ENCODE measurements at places on chromosomes 12 and 14.

GRCh38 chr12:127595506-127595905 is 671.5 kb upstream of the TMEM132C start:
- no peak for DNase-seq

DNA sequence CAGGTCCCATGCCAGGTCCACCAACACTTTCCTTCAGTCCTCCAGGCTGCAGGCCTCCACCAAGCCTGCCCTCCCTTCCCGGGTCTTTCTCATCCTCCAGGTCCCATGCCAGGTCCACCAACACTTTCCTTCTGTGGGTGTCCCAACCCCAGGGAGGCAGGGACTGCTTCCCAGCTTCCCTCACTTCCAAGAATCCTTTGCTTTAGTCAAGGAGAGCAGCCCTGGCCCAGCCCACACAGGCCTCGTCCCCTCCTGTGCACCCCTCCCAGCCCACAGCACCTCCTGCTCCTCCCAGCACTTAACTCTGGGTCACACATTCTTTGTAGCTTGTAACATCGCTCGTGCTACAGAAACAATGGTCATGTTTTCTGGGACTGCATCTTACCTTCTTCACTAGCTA is 72.9 kb downstream of the TESC start:
- peak; percentile 41 for DNase-seq

DNA sequence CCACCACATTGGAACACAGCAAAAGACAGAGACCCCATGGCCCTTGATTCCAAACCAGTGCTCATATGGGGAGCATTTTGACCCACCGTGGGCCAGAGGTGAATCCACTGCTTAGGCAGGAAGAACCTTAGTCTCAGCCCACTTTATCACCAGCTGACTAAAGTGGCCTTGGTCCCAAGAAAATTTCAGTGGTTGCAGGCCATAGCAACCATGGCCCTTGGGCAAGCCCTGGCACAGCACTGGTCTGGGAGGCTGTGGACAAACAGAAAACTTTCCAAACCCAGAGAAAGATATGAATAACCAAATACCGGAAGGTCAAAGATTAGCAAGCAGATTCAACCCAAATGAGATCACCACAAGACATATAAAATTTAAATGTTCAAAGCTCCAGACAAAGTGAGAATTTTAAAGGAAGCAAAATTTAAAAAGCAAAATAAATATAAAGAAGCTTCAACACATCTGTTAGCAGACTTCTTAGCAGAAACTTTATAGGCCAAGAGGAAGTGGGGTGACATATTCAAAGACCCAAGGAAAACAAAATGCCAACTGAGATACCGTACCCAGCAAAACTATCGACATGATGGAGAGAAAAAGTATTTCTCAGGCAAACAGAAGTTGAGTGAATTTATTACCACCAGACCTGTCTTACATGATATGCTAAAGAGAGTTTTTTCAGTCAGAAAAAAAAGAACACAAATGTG is 7.8 kb downstream of the KLRK1 start:
- no peak for DNase-seq

DNA sequence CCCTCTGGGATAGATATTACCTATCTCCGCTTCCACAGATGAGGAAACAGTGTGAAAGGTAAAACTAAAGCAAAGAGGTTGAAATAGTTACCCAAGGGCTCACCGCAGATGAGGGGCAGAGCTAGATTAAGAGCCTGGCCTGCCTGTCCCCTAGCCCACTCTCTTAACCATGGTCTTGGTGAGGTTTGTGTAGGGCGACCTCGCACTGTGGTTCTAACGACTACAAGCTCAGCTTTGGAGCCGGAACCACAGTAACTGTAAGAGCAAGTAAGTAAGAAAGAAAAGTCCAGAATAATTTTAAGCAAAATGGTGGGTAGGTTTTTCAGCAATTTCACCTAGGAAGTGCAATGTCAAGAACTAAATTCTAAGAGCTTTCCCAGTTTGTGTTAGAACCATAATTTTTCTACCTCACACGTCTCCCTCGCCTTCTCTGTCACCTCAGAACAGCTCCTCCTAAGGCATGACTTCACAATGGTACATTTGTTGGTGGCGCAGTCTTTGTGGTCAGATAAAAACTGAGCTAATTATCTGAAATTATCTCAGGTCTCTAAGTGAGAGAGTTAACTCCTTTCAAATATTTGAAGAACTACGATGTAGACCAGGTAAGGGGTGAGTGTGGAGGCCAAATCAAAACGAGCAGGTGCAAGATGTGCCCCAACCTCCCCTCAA is 64.8 kb downstream of the DAD1 start:
- peak; percentile 67 for DNase-seq
